Activated CD4-positive, alpha-beta T cell treated with anti-CD3 and anti-CD28 coated beads, Interleukin-2, amount 10 ng/mL, durations not matched to agents 7 days and 5 days (primary cell): ENCODE measurements at places on chromosomes 1 and 21.

- peak; percentile 39 for DNase-seq
- no peak overlapping the region for H3K4me3 ChIP-seq
- H3K36me3 ChIP-seq: peaks cover 61% of the 10 kb centered on the region
- H3K27me3 ChIP-seq: no peaks in the 10 kb centered on the region
- peaks cover 81% of the 10 kb centered on the region for H3K4me1 ChIP-seq
- H3K27ac ChIP-seq: peak overlapping the region; percentile 78
Observed at GRCh38 chr1:67339623-67340343, 32.1 kb downstream of the IL12RB2 start.

- DNase-seq: no peak
- H3K4me1 ChIP-seq: no peaks in the 10 kb centered on the region
- H3K36me3 ChIP-seq: no peaks in the 10 kb centered on the region
- peaks cover 5% of the 10 kb centered on the region for H3K27me3 ChIP-seq
Observed at GRCh38 chr1:204091787-204092312, 18.9 kb downstream of the SOX13 start.

GRCh38 chr1:78237364-78237916, 191.7 kb downstream of the GIPC2 start:
- no peak overlapping the region for H3K27ac ChIP-seq
- DNase-seq: no peak
- no peaks in the 10 kb centered on the region for H3K27me3 ChIP-seq

GRCh38 chr1:210516697-210517459, 188.2 kb downstream of the HHAT start:
- no peak for DNase-seq
- no peaks in the 10 kb centered on the region for H3K36me3 ChIP-seq
- H3K27me3 ChIP-seq: no peaks in the 10 kb centered on the region
- H3K4me3 ChIP-seq: no peak overlapping the region
- no peaks in the 10 kb centered on the region for H3K4me1 ChIP-seq
- H3K27ac ChIP-seq: no peak overlapping the region

DNA sequence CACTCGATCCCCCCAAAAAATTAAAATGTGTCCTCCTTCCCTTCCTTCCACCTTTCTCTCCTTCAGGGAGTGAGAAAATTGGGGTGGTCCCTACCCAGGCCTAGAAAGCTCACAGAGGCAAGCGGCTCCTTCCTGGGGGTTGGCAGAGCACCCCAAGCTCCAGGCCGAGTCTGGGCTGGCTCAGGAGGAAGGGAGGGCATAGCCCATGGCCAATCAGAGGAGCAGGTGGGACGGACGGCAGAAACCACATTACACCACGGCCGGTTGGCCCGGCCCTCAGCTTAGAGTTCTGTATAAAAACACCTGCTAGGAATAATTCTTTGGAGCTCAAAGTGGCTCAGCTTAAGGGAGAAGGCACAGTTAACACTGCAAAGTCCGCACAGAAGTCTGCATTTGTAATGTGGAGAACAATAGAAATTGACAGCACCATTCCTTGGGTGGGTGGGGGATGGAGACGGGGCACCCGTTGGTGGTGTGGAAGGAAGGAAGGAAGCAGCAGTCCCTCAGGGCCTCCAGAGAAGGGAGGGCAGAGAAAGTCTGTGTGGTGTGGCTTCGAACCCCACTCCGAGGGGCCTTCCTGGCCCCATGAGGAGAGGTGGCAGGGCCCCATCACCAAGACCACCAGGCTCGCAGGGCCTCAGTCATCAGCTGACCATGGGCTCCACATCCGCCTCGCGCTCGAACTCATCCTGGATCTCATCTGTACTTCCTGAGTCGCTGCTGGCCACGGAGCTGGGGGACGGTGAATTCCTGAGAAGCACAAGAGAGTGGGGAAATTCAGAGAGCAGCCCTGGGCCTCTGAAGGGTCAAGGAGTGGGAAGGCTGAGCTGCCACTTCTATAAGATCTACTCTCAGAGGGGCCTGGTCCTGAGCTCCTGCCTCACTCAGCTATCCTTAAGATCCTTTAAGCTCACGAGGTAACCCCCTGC, 5.8 kb upstream of the ALDH4A1 start:
- H3K4me3 ChIP-seq: no peak overlapping the region
- no peak for DNase-seq
- H3K36me3 ChIP-seq: peaks cover 37% of the 10 kb centered on the region
- H3K27me3 ChIP-seq: no peaks in the 10 kb centered on the region

- no peak overlapping the region for H3K4me3 ChIP-seq
- H3K27me3 ChIP-seq: peaks cover 19% of the 10 kb centered on the region
- H3K36me3 ChIP-seq: no peaks in the 10 kb centered on the region
- H3K4me1 ChIP-seq: no peaks in the 10 kb centered on the region
- no peak for DNase-seq
Observed at GRCh38 chr1:182367926-182368325, 23.7 kb downstream of the GLUL start.

DNA sequence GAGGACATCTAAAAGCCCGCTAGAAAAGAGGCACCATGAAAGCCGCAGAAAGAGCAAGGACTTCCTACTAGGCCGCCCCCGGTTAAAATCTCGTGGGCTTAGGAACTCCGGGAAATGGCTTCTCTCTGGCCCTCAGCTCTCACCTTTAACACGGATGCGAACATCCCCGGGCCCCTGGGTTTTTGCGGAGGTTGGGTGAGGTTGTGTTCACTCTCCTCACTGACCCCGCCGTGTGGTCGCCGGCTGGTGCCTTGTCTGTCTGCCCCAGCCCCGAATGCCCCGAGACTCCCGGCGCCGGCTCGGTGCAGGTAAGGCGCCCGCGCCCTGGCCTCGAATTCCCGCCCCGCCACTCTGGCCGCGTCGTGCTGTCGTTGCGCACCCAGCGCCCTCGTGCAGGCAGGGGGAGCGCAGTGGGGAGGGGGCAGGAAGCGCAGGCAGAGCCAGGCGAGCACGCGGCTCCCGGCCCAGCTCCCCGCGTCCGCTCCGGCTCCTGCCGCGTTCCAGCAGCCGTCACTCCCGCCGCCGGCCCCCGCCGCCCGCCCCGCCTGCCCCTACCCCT, at the start of gene SHISAL2A:
Gene SHISAL2A, plus strand, starts transcription at position 437 of the 559 bp plus-strand sequence. CDS start 326 bp downstream, outside the sequence.
- peak within 1 kb of the TSS; percentile 87 for H3K27ac ChIP-seq
- H3K27me3 ChIP-seq: peaks cover 5% of the 10 kb centered on the region
- DNase-seq: peak; percentile 56
- peak within 1 kb of the TSS; percentile 73 for H3K4me3 ChIP-seq
- H3K36me3 ChIP-seq: peaks cover 24% of the 10 kb centered on the region

- no peaks in the 10 kb centered on the region for H3K4me1 ChIP-seq
- DNase-seq: no peak
- H3K27me3 ChIP-seq: peaks cover 3% of the 10 kb centered on the region
- no peak overlapping the region for H3K27ac ChIP-seq
- H3K36me3 ChIP-seq: no peaks in the 10 kb centered on the region
- no peak overlapping the region for H3K4me3 ChIP-seq
Observed at GRCh38 chr1:118073648-118074435, 111.2 kb downstream of the SPAG17 start.

- H3K27ac ChIP-seq: no peak overlapping the region
- DNase-seq: no peak
- H3K4me3 ChIP-seq: no peak overlapping the region
- H3K27me3 ChIP-seq: no peaks in the 10 kb centered on the region
Observed at GRCh38 chr21:36916718-36917117, 49.8 kb downstream of the HLCS start.
